ENCODE measurements at places on chromosomes 3 and 15.

DNA sequence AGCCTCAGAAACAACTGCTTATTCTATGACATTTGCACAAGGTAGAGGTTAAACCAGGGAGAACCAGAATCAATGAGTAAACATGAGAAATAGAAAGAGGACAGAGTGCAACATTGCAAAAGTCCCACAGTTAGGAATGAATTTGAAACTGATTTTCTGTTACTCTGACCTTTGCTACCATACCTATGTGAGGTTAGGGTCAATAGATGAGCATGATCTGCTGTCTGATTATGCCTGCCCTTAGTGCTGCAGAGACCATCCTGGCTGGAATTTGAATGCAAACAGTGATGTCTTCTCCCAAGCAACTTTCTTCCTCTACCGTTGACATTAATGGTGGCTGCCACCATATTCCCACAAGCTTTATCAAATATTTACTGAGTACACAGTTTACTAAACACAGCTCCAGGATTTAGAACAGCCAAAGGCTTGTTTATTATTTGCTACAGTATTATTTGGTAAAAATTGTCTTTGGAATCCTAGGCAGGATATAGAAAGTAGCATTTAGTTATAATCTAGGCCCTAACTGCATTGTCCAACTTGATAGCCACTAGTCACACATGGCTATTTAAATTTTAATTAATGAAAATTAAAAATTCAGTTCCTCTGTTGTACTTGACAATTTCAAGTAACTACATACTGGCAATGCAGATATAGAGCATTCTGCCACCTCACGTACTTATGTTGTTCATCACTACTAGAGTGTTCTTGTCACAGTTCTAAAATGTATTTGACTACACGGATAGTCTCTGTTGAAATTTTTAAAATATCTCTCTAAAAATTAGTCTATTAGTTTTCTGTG lies 8.9 kb upstream of the CLDN1 start:
- DNase-seq: no peak

DNA sequence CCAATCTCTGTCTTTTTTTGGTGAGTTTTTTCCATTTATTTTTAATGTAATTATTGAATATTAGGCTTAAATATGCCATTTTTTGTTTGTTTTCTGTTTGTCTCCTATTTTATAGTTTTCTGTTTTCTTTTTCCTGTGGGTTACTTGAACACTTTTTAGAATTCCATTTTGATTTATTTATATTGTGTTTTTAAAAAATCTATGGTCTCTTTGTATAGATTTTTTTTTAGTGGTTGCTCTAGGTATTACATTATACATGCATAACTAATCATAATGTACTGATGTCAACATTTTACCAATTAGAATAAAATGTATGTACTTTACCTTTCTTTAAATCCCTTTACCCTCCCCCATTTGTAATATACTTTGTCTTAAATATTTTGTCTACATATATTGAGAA lies 56.2 kb downstream of the RASA2 start:
- no peak for DNase-seq

DNA sequence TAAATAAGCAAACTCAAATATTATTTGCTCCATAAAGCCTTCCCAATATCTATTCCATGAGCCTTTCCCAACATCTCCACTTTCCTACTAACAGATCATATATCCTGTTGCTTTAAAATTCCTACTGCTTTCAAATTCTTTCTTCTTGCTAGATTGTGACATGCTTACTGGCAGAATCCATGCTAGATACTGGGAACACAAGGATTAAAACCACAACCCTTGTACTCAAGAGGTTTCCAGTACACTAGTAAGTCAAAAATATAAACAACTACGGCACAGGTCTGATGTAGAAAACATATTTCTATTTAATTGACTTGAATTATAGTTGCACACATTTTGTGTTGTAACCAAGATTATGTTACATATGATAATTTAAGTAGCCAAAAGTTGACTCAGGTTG lies 275.0 kb downstream of the ZBTB20 start:
- no peak for DNase-seq

- DNase-seq: no peak
Measured at GRCh38 chr3:138404121-138404520, 30.3 kb upstream of the ESYT3 start.

DNA sequence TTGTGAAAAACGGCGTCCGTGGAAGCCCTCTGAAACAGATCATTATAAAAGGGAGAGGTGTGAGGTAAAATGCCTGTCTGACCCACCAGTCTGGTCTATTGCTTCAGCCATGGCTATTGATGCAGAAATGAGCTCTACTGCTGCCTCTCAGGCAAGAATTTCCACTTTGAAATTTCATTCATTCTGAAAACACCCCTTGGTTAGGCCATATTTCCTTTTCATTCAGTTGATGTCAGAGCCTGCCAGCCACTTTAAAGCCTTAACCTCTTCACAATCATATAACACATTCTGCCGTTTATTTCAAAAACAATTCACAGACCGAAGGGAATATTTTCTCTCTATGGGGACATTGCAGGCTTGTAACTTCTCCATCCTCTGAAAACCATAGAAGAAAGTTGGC lies 71.9 kb downstream of the FOXB1 start:
- no peak for DNase-seq

GRCh38 chr15:44883199-44883877 lies 73.1 kb upstream of the TERB2 start:
- DNase-seq: no peak

DNA sequence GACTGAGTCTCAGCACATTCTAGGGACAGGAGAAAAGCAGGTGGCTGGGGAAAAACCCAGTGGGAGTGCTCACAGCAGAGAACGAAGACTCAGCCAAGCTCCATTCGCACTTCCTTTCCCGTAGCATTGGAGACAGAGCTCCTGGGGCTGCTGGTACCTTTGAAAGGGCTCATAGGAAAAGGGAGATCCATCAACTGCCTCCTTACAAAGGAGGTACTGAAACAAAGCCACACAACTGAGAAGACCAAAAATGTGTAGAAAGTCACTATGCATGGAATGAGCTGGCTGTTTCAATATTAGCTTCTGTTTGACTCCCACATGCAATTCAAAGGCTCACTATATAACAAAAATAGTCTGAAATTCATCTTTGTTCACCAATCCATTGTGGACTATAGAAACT lies 16.9 kb downstream of the STIMATE start:
- no peak for DNase-seq

DNA sequence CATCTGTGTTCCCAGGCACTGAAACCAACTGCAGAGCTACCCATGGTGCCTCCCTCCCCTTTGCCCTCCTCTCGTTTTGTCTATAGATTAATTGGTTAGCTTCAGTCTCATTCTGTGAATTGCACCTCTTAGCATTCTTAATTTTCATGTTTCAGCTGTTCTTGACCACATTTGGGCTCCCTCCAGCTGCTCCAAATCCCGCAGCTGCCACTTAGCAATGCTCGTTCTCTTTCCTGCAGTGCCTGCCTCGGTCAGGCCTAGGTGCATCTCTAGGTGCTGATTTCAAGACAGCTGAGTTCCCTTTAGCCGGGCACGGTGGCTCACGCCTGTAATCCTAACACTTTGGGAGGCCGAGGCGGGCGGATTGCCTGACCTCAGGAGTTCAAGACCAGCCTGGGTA lies 47.0 kb upstream of the SMAD3 start:
- DNase-seq: no peak

DNA sequence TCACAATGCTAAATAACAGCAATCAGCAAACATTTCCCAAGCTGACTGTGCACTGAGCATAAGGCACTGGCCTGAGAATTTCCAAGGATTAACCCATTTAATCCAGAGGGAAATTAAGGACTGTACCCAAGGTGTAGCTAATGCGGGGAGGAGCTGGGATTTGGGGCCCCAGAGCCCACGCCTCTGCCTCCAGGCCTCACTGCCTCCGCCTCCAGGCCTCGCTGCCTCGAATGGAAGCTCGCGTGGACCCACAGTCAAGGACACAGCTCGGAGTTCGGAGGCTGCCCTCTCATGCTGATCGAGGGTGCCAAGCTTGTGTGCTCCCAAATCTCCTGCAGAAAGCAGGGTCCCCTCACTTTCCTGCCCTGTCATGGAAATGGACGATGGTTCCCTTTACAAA lies 76.5 kb upstream of the SNRPA1 start:
- no peak for DNase-seq

- no peak for DNase-seq
Measured at GRCh38 chr15:91461377-91461776, 361.3 kb downstream of the SV2B start.

DNA sequence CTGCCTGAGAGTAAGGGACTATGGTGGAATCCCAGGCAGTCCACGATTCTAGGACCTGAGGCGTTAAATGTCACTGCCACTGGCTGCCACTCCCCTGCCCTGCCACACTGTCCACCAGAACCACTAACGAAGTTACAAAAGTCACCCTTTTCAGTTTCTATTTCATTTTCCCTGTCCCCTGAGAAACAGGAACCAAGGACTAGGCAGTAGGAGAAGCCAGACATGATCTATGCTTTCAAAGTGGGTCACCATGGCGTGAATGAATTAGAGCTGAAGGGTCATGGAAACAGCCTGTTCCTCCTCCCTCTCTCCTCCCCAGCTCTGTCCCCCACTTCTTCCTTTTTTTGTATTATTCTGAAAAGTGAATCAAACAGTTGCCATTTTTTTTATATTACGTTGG lies 9.1 kb upstream of the ADPRH start:
- DNase-seq: no peak

DNA sequence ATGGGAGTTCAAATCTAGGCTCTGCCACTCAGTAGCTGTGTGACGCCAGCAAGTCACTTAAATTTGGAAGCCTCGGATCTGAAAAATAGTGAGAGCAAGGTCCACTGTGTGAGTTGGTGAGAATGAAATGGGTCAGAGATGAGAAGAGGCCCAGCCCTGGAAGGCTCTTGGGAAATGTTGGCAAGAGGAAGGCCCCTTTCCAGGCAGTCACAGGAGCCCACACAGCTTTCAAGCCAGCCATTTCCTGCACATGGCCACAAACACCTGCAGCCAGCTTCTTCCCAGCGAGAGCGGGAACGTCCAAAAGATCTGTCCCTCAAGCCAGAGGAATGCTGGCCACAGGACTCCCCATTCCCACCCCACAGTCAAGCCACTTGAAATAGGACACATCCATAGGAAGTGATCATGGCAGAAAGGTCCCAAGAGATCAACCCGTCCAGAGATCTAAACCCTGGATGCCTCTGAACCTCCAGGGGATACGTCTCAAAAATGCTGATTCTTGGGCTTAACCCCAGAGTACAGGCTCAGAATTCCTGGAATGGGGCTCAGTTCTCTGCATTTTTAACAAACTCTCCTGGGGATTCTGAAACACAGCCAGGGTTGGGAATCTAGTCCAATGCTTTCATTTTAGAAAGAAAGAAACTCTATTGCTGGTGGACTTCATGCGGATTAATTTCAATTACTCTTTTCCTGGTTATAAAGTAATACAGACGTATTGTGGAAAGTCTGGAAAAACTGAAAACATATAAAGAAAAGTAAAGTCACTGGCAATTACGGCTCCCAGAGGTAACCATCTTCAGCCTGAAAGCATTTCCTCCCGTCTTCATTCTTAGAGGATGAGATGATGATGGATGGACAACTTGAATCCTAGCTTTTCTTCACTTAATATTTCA lies 35.9 kb downstream of the NTRK3 start:
- no peak for DNase-seq

DNA sequence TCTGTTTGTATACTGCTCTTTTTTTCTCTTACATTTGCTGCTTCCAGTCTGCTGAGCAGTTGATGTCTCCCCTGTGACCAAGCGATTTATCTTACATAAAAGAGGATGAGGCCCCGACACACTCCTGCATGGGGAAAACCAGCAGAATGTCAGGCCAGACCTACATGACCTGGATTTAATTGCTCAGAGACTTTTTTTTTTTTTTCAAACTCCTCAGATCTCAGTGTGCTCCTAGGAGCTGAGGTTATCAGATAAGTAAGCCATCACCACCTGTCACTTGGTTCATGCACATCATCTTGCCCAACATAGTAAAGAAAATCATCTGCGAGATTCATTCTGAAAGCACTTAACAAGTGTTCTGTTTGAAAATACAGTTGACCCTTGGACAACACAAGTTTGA lies 163.1 kb downstream of the PLCL2 start:
- DNase-seq: no peak

DNA sequence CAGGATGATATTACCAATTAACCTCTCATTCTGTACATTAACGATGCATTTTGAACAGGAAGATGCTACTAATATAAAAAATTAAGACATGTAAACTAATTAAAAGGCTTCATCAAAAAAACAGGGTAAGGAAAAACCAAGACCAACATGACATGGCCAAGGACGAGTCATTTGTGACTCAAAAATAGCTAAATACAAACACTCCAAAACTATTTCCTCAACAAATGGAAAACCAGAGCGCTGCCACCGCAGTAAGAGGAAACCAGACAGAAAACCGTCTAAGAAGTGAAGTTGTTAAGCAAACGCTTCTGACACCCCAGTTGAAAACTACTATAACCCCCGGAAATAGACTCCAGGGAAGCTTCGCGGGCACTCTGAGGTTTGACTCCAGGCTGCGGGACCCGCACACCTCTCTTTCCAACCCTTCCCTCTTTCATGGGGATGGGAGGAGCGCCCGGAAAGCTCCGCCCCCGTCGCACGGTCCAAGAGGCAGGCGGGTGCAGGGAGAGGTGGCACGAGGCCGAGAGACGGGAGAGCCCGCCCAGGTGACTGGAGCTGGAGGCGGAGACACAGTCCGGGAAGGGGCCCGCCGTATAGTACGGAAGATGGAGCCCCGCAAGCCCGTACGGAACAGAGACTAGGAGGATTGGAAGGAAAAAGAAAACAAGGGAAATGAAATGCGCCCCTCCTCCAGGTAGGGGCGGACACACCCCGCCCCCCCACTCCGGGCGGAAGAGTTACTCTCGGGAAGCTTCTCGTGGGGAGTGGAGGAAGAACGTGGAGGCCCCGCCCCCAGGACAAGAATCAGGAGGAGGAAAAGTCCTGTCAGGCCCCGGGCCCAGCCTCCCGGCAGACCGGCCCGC lies 708 bp downstream of the DCAF1 start:
- peak; percentile 73 for DNase-seq

DNA sequence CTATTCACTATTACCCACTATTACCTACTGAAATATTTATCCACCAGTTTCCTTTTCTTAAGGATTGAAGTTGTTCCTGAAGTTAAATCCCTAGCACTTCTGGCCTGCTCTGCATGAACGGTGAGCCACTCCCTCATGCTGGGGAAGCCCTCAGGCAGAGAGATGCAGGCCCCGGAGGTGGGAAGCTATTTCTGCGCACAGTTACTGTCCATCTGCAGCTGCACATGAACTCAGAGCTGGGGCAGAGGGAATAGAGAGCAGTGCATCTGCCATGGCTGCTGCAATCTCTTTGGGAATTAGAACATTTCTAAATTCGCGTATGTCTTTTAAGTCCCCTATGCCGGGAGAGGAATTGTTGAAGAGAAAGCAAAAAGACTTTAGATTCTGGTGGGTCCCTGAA lies 6.3 kb upstream of the GALNT15 start:
- DNase-seq: no peak

DNA sequence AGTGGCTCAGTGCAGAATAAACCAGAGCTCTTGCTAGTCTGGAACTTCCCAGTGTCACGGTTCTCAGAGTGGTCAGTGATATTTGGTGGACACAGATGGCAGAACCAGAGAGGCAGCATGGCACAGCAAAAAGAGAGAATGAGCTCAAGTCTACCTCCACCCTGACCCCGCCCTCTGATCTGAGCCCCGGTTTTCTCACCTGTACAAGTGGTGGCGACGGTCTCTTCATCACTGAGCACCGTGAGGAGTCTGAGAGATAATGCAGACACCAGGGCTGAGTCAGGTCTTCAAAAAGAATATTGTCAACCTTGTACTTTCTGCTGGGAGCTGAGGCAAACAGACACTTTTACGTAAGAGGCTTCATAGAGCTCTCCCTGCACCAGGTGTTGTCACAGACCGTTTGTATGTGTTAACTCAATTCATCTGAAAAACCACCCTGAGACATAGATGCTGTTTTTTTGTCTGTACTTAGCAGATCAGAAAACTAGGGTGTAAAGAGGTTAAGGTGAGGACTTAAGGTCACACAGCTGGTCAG lies 13.2 kb downstream of the FGD5 start:
- DNase-seq: no peak

All from NCI-H1092 (cell line).